Left ventricle myocardium superior (tissue), 1 donor: ENCODE measurements at places on chromosomes 6 and 20. TPM values are rescaled to one million over a fixed set of nuclear protein-coding genes. Genes with fewer than 3 reads are reported as not detected.

The UCKL1 gene
- total RNA-seq = 59.9 TPM

The PXDC1 gene
- 25.0 TPM for total RNA-seq

The MAPK13 gene
- total RNA-seq = 0.87 TPM

The MCUR1 gene
- total RNA-seq = 30.8 TPM

The OR12D3 gene
- total RNA-seq = not detected

The PPP1R18 gene
- total RNA-seq = 15.0 TPM

The FARS2 gene
- 19.4 TPM for total RNA-seq

The JPH2 gene
- 182 TPM for total RNA-seq

The SLC17A3 gene
- not detected for total RNA-seq

The RSPH4A gene
- 0.17 TPM for total RNA-seq

The RAB44 gene
- total RNA-seq = 0.07 TPM

The C6orf141 gene
- 0.32 TPM for total RNA-seq

The IMPG1 gene
- not detected for total RNA-seq

The PSMB8 gene
- total RNA-seq = 16.2 TPM

The ASCC3 gene
- 14.2 TPM for total RNA-seq

The CRYBG1 gene
- total RNA-seq = 2.0 TPM

The SRSF12 gene
- total RNA-seq = 0.07 TPM

The RPP21 gene
- total RNA-seq = 25.5 TPM

The ZNF334 gene
- total RNA-seq = 0.52 TPM

The SLC16A10 gene
- total RNA-seq = 20.8 TPM
